CD4-positive, alpha-beta T cell treated with Interleukin-10 for 1 hour (primary cell): ENCODE measurements at places on chromosomes 1 and 21.

- no peak for DNase-seq
Observed at GRCh38 chr1:34690269-34690668, 64.6 kb upstream of the GJB5 start.

DNA sequence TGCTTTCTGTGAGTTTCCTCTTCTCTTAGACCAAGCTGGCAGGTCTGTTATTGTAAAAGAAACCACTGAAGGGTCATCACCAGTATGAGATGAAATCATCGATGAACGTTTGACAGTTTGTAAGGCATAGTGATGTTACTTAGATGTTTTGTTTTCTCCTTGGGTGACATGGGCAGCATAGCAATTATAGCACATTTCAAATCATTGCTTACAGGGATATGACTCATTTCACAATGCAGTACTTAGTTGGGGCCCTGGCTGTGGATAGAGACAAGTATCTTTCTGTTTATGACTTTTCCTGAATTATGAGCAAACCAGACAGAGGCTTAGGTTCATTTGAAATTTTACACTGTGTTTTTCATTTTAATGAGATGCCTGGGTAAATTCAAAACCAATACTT lies 313.0 kb downstream of the RWDD3 start:
- DNase-seq, result no peak

- no peak for DNase-seq
Observed at GRCh38 chr21:41664881-41665765, 101.7 kb downstream of the RIPK4 start.

DNA sequence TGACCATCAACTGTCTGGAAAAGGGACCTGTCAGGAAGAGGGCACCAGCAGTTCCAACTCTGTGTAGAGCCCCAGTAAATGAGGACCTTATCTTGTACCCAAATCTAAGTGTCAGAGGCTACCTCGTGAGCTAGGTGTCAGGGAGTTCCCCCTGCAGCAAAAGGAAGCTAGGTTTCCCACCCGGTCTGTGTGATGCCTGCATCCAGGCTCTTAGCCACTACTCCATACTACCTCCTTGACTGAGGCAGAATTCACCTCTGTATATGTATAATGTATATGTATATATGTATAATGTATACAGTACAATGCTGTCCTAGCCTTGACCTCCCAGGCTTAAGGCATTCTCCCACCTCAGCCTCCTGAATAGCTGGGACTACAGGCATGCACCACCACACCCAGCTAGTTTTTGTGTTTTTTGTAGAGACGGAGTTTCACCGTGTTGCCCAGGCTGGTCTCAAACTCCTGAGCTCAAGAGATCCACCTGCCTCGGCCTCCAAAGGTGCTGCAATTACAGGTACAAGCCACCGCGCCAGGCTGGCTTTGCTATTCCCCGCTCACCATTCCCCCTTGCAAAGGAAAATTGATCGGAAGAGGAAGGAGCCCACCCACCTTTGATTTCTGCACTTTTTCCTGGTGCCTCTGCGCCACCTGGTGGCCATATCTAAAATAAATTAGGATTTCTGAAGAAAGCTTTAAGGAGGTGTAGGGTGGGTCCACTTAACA lies 15.7 kb upstream of the LUZP1 start:
- peak; percentile 69 for DNase-seq

- DNase-seq, result peak; percentile 64
Observed at GRCh38 chr1:89598450-89599331, 34.2 kb upstream of the LRRC8C start.

GRCh38 chr1:53498555-53499131 lies 39.4 kb downstream of the DMRTB1 start:
- peak; percentile 6 for DNase-seq

- no peak for DNase-seq
Observed at GRCh38 chr1:41135196-41135947, 106.7 kb downstream of the SCMH1 start.

- no peak for DNase-seq
Observed at GRCh38 chr1:186465946-186466345, 5.0 kb upstream of the PDC start.
